Mesendoderm (in vitro differentiated cells): ENCODE measurements at places on chromosomes 11 and 22.
A peak's percentile ranks its signal among the peaks of the same experiment; 100 is the strongest.

- no peak for DNase-seq
Observed at GRCh38 chr22:49491726-49492125, 335.9 kb downstream of the BRD1 start.

- DNase-seq: no peak
Observed at GRCh38 chr11:103926990-103927389, 109.5 kb upstream of the DDI1 start.

GRCh38 chr22:35839841-35840301, 122.2 kb downstream of the APOL5 start:
- peak; percentile 38 for DNase-seq

DNA sequence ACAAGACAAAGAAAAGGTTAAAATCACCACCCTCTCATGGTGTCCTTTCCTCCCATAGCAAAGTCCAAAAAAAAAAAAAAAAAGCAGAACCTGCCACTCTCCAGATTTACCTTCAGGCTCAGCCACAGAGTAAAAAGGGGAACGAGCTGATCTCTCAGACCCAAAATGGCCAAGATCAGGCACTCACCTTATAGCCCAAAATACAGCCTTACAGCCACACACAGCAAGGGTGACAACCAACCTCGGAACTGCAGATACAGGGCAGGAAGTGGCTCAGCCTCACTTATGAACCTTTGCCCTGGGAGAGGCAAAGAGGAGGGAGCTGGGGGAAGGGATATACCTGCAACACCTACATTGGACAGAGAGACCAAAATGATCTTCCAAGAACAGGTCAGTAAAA, 4.5 kb downstream of the FHIP1B start:
- no peak for DNase-seq

DNA sequence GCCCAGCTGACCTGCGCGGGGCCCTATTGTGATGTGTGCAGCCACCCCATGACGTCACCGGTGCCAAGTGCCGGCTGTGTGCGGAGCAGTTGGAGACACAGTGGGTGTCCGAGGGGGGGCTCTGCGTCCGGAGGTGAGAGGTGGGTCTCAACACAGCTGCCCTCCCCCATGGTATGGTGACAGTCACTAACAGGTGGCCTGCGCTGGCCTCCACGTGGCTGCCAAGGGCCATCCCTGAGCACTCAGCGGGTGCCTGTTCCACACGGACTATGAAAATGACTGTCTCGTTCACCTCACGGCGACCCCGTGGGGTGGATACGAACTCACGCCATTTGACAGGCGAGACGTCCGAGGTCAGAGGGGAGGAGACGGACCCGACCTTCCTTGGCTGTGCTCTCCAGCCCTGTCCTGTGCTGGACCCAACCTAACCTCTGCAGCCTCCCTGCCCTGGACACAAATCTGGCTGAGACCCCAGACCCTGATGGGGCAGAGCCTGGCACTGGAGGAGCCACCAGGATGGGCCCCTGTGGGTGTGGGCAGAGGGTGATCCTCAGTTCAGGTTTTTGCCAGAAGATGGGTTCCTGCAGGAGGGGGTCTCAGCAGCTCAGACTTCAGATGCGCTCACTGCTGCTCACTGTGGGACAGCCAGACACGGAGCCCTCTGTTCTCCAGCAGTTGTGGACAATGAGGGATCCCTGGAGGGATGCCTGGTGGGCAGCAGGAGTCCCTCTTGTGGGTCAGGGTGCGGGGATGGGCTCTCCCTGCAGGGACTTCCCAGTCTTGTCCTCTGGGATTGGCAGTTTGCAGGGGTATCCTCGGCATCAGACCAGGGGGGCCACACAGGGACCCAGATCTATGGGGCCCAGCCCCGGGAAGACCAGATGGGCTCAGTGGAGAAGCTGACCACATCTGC, 6.3 kb downstream of the HRAS start:
- DNase-seq: no peak

DNA sequence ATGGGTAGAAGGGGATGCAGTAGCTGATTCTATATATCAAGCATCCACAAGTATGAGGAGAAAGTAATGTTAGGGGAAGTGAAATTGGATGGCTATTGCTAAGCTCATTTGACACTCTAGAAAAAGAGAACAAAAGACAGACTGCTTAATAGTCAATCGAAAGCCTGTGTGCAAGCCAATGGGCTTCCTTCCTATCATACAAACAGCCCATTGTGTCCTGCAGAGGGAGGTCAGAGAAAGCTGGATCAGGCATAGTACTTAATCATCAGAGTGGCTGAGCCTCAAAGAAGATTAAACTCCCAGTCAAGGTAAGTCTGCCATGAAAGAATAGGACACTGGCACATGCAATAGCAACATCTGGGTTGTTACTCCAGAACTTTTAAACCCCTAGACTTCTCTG, 50.9 kb upstream of the PGR start:
- DNase-seq: no peak

- DNase-seq: peak; percentile 36
Observed at GRCh38 chr11:21323617-21324016, 654.2 kb downstream of the NELL1 start.

DNA sequence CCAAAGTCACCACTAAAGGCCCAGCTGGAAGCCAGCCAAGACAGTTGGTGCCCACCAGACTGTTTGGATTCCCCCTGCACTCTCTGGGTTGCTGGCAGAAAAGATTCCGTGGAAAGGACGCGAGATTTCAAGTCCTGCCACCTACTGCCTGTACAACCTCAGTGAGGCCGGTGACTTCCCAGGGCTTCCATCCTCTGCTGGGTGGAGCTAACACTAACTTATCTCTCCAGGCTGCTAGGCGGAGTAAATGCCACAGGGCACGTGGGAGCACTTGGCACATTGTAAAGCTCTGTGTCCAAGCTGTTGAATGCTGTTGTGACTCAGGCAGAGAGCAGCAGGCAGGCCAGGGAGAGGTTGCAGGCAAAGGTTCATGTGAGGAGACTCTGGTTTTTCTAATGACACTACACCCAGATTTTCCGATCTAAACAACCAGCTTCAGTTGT, 50.9 kb upstream of the CDON start:
- DNase-seq: peak; percentile 91

DNA sequence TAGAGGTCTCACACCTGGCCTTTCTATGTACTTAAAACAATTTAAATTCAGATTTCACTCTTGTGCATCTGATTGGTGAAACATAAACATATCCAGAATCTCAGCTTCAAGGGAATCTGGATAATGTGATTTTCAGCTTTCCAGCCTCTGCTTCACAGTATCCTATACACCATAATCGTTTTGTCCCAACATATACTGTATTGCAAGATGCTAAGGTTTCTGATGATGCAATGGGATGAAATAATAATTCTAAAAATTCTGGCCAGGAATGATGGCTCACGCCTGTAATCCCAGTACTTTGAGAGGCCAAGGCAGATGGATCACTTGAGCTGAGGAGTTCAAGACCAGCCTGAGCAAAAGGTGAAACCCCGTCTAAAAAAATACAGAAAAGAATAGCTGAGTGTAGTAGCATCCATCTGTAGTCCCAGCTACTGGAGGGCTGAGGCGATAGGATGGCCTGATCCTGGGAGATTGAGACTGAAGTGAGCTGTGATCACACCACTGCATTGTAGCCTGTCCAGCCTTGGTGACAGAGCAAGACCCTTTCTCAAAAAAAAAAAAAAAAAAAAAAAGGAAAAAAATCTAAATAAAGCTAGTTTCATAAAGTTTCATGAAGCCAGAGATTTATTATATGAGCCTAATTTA, 41.0 kb upstream of the CTSC start:
- no peak for DNase-seq

DNA sequence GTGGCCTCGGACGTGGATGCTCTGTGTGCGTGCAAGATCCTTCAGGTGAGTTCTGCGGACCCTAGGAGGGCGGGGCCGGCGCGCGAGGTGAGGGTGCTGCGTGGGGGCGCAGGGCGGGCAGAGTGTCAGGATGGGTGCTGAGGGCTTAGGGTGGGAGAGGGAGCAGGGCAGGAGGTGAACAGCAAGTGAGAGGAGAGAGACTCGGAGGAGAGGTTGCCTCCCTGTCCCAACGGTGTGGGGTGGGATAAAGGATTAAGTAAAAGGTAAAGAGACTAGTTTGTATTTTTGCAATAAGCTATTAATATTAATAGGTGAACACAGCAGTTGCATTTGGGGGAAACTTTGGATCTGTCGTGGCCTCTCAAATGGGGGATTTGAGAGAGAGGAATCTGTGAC, 451 bp downstream of the CDC45 start:
- DNase-seq: no peak

DNA sequence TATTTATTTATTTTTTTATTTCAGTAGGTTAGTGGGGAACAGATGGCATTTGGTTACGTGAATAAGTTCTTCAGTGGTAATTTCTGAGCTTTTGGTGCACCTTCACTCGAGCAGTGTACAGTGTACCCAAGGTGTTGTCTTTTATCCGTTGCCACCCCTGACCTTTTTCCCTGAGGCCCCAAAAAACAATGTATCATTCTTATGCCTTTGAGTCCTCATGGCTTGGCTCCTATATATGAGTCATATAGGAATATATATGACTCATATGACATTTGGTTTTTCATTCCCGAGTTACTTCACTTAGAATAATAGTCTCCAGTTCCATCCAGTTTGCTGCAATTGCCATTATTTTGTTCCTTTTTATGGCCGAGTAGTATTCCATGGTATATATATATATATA, 763.9 kb downstream of the NTM start:
- no peak for DNase-seq

DNA sequence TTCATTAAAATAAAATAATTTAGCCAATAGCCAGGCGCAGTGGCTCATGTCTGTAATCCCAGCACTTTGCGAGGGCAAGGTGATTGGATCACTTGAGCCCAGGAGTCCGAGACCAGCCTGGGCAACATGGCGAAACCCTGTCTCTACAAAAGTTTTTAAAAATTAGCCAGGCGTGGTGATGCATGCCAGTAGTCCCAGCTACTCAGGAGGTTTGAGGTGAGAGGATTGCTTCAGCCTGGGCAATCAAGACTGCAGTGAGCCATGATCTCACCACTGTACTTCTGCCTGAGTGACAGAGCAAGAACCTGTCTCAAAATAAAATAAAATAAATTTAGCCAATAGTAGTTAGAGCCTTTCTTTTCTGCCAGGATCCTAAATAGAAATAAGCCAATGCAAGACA, 12.2 kb downstream of the HPS5 start:
- DNase-seq: no peak

DNA sequence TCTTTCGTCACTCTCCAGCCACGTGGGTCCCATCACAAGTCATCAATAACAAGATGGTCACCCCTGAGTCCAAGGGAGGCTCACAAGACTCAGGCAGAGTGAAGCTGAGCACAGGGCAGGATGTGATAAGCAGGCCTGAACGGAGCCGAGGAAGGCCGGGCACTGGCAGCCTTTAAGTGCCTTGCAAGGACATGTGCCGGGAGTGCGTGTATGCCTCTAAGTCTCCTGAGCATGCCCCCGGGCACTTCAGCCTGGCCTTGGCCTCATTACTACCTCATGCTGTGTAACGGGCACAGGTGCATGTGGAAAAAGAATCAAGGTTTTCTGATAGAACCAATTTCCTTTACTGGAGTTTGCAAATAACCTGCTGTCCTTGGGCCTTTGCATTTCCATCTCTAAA, 55.8 kb downstream of the UBASH3B start:
- no peak for DNase-seq

- DNase-seq: no peak
Observed at GRCh38 chr11:64577202-64577601, 13.8 kb upstream of the SLC22A12 start.

GRCh38 chr22:49011379-49011768, 816.3 kb downstream of the BRD1 start:
- no peak for DNase-seq

DNA sequence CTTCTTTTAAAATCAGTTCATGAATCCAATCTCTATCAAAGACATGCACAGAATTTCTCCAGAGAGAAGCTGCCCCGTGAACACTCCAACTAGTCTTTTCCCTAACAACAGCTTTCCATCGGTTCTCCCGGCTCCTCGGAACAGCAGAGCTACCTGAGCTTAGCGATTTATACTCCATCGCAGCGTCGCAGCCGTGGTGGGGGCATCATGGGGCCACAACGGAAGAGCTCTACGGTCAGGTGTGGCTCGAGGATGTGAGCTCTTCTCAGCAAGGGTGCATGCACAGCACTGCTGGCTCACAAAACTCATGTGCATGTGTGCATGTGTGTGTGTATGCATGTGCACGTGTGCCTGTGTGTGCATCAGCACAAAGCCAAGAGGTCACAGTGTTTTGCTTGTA, 11.7 kb upstream of the MOB2 start:
- DNase-seq: no peak

DNA sequence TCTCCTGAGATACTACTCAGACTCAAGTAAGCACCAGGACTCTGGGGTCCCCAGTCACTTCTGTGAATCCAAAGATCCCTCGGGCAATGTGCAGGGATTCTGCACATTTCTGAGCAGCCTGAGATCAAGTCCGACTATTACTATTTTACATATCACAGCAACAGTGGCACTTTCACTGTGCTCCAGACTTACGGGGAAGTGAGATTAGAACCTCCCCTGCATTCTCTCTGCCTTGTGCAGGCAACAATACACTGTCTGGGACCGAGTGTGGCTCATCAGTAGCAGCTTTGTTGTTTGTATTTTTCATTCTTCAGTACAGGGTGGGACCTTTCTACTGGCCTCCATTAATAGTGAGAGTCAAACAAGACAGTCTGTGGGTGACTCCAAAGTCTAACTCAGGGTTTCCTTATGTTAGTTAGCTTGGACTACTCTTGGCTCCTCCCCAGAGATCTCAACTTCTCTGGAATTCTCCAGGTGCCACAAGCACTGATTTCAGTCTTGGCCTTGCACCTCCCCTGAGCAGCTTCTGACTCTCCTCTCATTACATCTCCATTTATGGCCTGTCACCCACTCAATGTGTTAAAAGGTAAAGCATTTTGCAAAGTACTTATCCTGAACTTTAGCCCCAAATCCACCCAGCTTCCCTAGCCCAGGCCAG, 76.2 kb upstream of the TOP3B start:
- no peak for DNase-seq

DNA sequence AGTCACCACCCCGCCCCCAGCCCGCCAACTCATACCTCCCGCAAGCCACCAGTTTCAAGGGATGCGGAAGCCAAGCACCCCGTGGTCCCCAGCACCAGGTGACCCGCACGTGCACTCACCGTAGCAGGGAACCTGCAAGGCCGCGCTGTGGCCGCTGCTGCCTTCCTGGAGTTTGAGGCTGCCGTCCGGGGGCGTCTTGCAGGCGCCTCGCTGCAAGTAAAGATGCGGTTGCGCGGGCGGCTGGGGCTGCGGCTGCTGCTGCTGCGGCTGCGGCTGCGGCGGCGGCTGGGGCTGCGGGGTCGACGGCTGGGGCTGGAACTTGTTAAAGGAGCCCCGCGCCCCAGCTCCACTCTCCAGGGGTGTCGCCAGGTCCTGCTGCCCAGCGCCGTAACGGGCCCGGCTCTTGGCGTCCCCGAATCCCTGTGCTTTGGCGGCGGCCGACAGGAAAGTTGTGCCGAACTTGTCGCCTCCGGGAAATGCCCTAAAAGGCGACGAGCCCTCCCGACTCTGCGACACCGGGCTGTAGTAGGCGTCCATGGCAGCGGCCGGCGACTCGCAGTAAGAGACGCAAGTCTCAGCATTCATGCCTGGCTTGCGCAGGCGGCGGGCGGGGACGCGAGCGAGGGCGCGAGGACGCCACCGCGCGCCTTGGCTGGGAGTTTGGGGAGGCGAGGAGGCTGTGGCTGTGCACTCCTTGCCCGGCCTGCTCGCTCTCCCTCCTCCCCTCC, at the start of gene ALX4:
ALX4 (minus strand) TSS at position 662 of the 728 bp plus-strand sequence; CDS start at position 585, 77 bp downstream.
- peak; percentile 87 for DNase-seq

GRCh38 chr22:23387827-23388516, 192.1 kb downstream of the IGLL1 start:
- no peak for DNase-seq
